ENCODE measurements at places on chromosomes 3 and 15.

DNA sequence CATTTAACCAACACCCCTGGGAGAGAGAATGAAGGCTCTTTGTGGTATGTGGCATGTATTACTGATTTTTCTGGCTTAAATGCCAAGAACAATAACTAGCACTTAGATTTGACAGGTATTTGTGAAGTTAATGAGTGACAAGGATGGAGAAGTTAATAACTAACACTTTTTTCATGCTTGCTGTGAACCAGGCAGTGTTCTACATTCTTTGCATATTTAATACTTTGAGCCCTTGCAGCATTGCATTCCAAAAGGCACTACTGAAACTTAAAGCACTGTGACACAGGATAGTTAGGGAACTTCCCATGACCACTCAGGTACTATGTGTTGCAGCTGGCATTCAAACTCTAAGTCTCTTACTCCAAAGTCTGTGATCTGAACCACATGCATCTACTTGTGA is 650.6 kb downstream of the ZPLD1 start:
- DNase-seq = no peak

GRCh38 chr15:90570643-90571042 is 40.9 kb downstream of the CRTC3 start:
- DNase-seq = no peak

DNA sequence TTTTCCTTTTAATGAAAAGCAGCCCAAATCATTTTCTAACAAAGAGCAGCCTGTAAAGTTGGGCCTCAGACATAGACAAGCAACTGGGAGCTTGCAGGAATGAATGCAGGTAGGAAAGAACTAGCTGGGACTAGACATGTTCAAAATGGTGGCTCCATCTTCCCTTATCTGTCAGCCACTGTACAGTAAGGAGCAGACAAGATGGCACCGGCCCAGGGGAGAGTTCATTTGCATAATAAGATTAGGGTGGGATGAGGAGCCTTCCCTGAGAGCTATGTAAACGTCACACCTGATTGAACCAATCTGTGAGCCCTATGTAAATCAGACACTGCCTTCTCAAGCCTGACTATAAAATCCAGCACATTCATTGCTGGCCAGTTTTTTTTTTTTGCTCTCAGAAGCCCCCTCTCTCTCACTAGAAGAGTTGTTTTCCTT is 59.7 kb upstream of the GK5 start:
- DNase-seq = no peak

DNA sequence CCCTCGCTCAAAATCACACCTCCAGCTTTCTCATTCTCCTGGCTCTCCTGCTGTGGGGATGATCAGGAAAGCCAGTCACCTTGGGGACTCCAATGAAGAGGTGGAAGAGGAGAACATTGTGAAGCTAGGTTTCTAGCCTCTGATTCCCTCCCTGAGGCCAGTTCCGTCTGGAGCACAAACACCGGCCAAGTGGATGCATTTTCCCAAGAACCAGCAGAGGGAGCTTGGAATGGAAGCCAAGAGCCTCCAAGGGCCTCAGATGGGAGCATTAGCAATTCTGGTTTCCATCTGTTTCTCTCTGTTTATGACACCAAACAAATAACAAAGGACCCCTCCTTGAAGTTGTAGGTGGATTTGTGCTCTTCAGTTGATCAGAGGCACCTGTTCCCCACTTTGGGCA is 40.6 kb upstream of the NMNAT3 start:
- peak; percentile 1 for DNase-seq

GRCh38 chr3:100083209-100083608 is 31.1 kb downstream of the FILIP1L start:
- DNase-seq = no peak

DNA sequence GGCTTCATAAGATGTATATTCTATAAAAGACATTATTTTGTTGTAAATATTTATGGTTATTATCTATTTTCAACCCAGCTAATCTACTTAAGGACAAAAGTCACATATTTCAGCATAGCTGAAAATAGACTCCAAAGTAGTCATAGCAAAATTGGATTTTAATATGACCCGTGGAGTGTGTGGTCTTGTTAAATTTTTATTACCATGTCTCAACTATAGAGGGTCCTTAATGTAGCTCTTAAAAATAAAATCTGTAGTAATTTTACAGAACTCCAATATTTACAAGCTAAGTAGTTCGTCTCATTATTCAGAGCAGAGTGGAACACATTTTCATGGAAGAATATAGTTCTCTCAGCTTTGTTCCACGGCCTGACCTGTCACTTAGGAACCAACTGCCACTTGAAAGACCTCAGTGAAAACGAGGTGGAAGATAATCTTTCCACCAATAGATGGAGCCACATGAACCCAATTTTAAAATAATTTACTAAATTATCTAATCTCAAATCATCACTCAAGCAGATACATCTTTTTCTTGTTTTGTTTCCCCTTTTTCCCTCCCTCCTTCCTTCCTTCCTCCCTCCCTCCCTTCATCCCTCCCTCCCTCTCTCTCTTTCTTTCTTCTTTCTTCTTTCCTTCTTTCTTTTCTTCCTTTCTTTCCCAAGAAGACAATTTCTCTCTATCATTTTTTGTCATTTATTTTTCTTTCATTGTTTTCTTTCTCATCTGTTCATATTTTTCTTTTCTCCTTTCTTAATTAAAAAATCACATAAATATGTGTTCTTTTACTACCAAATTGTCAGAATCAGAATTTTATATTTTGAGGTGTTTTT is 97.2 kb downstream of the CLDN1 start:
- DNase-seq = peak; percentile 38

DNA sequence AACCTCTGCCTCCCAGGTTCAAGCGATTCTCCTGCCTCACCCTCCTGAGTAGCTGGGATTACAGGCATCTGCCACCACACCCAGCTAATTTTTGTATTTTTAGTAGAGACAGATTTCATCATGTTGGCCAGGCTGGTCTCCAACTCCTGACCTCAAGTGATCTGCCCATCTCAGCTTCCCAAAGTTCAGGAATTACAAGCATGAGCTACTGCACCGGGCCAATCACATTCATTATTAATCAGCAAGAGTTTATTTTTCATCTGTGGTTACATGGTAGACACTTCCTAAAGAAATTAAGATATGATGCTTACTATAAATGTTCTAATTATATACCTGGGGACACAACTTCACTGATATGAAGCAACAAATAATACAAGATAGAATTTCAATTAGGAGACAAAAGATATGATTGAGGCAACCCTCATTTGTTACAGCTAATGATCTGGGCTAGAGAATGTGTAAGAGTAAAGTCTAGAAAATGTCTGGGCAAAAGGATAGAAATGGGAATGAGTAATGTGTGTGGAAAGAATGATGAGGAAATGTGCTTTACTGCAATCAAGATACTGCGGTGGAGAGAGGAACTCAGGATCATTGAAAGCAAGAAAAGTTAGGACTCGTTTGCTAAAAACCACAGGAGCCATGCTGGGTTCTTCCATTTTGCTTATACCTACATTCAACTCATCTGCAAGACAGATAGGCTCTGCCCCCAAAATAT is 366.8 kb downstream of the ZIC1 start:
- DNase-seq = no peak

GRCh38 chr15:91357011-91357410 is 257.0 kb downstream of the SV2B start:
- DNase-seq = no peak

DNA sequence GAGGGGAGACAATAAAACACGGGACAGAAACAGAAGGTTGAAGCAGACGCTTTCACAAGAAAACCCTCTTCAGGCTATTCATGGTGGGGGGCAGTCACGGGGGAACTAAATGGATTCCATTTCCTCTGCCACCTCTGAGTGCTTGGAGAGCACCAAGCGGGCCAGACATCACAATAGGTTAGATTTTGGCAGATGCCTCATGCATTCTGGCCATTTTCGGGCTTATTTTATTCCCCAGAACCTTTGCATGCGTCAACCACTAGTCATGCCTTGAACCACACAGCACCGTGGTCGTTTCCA is 82.2 kb downstream of the RORA start:
- no peak for DNase-seq

GRCh38 chr15:25345943-25346342 is 92.9 kb downstream of the UBE3A start:
- DNase-seq = peak; percentile 33

- DNase-seq = no peak
These were observed 114.2 kb downstream of the PGPEP1L start for GRCh38 chr15:98893401-98893800.

DNA sequence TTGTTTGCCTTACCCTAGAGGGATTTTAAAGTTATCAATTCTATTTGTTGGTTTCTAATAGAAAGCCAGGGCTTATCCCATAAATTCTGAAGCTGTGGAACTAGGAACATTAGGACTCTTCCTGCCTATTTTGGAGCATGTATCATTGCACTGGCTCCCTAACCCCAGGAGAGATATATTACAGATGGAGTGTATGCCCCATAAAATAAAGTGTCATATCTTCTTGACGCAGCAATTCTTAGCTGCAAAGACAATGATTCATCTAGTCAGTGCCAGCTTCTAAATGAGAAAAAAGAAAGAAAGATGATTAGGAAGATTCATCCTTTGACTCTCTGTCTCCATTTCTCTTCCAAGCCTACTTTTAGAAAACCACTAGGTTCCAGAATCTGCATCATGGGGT is 74.8 kb upstream of the MAGI1 start:
- no peak for DNase-seq

DNA sequence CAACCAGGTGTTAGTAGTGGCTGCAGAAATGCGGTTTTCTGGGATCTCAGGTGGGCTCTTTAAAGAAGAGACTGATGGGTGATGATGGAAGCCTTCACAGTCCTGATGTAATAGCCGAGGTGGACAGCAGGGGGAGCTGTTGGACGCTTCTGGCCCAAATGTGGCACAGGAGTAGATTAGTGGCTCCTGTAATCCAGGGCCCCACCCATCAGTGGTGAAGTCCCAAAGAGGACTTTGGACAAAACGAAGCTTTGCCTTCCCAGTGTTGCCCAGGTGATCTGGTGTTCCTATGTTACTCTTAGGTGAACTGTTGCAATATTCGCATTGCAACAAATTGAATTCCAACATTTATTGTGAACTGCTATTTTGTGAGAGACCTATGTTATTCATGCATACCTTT is 31.8 kb upstream of the MYZAP start:
- DNase-seq = no peak

- DNase-seq = peak; percentile 96
These were observed 9.3 kb downstream of the IRAK2 start for GRCh38 chr3:10173926-10174435.

GRCh38 chr3:7193269-7193668 is 332.4 kb downstream of the GRM7 start:
- DNase-seq = no peak

DNA sequence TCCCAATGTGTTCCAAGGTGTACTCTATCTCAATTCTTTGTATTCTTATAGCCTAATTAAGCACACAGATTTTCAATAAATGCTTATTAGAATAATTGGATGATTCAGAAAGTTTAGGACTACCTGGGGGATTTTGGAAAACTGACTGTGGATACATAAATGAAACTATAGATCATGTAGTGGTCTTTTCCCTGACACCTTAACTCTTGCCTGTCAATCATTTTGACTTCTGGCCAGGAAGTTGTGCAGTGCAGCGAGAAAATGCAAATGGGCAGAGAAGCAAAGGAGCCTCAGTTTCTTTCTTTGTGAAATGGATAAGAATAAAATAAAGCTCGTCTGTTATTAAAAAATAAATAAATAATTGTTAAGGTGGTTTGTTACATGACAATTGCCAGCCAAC is 47.4 kb upstream of the DCLK3 start:
- no peak for DNase-seq

GRCh38 chr3:57274845-57275244 is 17.6 kb downstream of the ASB14 start:
- DNase-seq = no peak

DNA sequence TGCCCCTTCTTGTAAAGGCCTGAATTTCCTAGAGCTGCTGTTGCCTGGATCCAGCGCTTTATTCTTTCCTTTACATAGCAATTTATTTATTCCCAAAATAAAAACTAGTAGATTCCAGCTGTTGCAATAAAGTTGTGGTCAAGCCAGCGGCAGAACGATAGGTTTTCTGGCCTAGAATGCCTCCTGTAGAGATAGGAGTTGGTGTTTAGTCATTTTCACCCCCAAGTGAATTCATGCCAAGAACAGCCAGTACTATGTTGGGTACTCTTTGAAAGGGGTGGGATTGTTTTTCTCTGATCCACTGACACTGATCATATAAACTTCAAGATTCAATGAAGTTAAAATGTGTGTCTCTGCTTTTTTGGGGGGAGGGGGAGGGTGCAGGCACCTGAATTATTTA is 69.7 kb downstream of the KLHL25 start:
- peak; percentile 92 for DNase-seq

Data from amniotic epithelial cell (primary cell).